ENCODE measurements at places on chromosomes 6 and 20.
A peak's percentile ranks its signal among the peaks of the same experiment; 100 is the strongest.

DNA sequence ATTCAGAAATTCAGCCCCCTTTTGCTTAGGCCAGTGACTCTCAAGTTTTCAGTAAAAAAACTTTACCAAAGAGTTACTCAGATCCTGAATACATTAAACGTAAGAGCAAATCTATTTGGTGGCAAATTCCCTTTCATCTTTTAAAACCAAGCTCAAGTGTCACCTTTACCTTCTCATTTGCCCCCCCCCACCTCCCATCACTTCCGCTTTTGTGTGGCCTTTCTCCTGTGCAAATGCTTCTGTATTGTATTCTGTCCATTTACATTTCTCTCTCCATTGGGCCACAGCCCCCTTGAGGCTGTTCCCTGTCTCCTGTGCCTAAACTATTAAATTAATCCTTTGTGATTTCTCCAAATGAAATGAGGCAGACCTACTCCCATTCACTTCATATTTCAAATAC lies 1.9 kb downstream of the NOL7 start:
- no peak for DNase-seq

- DNase-seq, result no peak
Observed at GRCh38 chr6:70351461-70351860, 48.6 kb upstream of the COL9A1 start.

GRCh38 chr20:3181270-3181669 lies 7.9 kb upstream of the LZTS3 start:
- DNase-seq, result no peak

- peak; percentile 52 for DNase-seq
Observed at GRCh38 chr20:41029150-41029901, 704 bp downstream of the TOP1 start.

GRCh38 chr20:61109221-61109805 lies 142.7 kb upstream of the CDH4 start:
- DNase-seq, result no peak

DNA sequence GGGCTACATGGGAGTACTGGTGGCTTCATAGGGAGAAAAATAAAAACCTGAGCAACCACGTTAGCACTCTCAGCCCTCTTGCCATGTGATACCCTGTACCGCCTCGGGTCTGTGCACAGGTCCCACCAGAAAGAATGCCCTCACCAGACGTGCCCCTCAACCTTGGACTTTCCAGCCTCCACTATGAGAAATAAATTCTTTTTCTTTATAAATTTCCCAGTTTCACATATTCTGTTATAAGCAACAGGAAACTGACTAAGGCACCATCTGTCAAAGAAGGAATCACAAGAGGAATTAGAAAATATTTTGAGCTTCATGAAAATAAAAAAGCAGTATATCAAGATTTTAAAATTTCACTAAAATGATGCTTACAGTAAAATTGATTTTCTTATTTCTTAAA lies 168.4 kb upstream of the BMP5 start:
- DNase-seq, result no peak

DNA sequence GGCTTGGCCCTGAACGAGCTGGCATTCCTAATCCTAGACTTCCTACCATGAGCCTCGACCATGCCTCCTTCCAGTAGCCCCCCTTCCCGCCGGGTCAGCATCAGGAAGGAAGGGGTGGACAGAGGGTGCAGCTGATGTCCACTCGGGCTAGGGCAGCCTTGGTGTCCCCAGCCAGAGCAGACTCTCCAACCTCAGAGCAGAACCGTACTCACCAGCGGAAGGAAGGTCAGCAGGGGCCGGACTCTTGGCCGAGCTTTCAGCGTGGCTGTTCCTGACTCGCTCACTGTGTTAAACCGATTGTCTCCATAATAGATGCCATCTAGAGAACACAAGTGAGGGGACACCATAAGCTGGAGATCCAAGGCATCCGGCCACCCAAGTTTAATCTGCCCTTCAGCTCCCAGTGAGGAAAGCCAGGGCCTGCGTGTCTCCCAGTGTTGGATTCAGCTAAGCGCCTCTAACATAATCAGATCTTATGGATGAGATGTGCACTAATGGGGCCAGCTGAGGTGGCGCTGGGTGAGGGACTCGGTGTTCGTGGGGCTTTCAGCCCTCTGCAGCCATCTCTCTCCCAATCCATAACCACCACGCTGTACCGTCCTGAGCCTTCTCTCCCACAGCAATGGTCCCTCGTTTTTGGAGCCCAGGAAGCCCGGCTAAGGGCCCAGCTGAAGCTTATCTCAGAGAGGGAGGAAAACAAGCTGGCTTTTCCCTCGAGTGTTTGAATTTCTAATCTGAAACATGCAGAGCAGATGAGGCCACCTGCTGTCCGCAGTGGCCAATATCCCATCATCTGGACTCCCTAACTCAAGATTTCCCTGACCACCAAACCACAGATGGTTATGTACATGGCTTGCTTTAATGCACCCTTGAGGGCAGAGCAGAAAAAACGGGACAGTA lies 13.7 kb downstream of the C6orf132 start:
- DNase-seq, result no peak

DNA sequence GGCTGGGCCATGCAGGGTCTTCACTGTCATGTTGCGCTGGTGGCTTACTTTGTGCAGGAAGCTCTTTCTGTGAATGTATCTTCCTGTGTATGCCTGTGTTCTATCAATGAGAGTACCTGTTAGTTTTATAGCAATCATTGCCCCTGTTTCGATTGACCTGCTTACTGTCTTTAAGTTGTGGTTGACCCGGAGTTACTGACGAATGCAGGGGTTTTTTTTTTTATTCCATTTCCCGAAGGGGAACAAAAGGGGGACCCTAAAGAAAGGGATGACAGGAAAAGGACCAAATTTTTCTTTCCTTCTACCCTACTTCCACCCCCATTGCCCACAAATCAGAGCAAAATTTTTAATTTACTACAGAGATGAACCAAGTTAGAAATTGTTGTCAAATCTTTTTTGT lies at the start of gene IL17F:
Gene IL17F, minus strand, starts transcription at position 101 of the 400 bp plus-strand sequence. Its CDS starts 71 bp downstream, at position 30.
- DNase-seq, result no peak

GRCh38 chr20:4053071-4053919 lies 37.9 kb upstream of the RNF24 start:
- no peak for DNase-seq

- no peak for DNase-seq
Observed at GRCh38 chr6:84467296-84467695, 239.9 kb upstream of the CEP162 start.

GRCh38 chr6:118297821-118298220 lies 250.3 kb upstream of the PLN start:
- DNase-seq, result no peak

Data from stimulated activated CD4-positive, alpha-beta T cell treated with anti-CD3 and anti-CD28 coated beads, Interleukin-15, amount 100 ng/mL, for 24 hours (primary cell).